ENCODE measurements at places on chromosomes 4 and X.

DNA sequence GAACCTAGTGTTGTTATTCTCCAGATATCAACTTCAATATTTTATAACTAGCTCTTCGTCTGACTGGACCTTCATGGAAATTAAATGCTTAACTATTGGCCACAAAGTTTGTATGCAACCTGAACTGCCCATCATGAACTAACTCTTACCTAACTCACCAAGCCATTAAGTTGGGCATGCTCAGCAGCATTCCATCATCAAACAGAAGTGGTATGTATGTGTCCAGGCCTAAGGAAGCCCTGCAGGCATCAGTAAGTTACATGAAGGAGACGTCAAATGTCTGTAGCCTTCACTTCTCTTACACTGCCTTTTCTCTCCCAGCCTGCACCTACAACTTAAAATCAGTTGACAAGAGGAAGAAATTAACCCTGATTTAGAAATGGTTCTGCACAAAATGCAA is 1639.2 kb upstream of the PABPC4L start:
- DNase-seq = no peak

- no peak for DNase-seq
Measured at GRCh38 chrX:44903830-44904530, 31.0 kb downstream of the KDM6A start.

GRCh38 chr4:139596034-139596683 is 40.1 kb upstream of the SETD7 start:
- DNase-seq = no peak

DNA sequence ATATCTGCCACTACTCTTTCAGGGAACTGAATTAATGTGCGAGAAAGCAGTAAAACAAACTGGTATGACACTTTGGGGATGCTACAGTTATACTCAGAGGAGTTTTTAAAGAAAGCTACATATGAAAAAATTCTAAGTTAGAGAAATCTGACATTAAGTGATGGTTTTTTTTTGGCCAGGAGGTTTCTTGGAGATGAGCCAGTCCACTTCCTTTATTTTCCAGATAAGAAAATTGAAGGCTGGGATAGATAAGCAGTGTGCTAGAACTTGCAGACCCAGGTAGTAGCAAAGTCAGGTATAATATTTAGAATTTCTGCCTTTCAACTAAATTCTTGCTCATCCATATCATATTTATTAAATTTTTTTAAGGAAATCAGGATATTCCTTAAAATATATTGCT is 106.8 kb downstream of the FAT4 start:
- DNase-seq = no peak

GRCh38 chr4:184583738-184584502 is 65.3 kb downstream of the CASP3 start:
- no peak for DNase-seq

- no peak for DNase-seq
Measured at GRCh38 chr4:1354136-1354982, 7.4 kb downstream of the UVSSA start.

DNA sequence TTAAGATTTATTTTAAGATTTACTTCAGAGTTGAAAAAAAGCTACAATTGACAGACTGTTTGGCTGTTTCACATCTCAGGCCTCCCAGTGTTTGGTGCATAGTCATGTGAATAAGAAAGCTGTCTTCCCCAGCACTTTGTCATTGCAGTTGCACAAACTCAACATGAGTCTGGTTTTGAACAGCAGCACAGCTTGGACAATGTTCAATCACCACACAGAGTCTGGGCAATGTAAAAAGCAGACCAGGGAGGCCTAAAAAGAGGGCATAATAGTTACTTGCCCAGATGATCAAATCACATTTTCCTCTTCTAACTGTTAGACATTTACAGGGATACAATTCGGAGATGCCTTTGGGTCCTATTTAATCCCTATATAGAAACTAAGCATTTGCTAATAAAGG is 1055.0 kb downstream of the RPA4 start:
- DNase-seq = no peak

GRCh38 chr4:31995943-31996901 is 1276.1 kb downstream of the PCDH7 start:
- no peak for DNase-seq

GRCh38 chr4:99885687-99886086 is 8.5 kb downstream of the LAMTOR3 start:
- DNase-seq = no peak

DNA sequence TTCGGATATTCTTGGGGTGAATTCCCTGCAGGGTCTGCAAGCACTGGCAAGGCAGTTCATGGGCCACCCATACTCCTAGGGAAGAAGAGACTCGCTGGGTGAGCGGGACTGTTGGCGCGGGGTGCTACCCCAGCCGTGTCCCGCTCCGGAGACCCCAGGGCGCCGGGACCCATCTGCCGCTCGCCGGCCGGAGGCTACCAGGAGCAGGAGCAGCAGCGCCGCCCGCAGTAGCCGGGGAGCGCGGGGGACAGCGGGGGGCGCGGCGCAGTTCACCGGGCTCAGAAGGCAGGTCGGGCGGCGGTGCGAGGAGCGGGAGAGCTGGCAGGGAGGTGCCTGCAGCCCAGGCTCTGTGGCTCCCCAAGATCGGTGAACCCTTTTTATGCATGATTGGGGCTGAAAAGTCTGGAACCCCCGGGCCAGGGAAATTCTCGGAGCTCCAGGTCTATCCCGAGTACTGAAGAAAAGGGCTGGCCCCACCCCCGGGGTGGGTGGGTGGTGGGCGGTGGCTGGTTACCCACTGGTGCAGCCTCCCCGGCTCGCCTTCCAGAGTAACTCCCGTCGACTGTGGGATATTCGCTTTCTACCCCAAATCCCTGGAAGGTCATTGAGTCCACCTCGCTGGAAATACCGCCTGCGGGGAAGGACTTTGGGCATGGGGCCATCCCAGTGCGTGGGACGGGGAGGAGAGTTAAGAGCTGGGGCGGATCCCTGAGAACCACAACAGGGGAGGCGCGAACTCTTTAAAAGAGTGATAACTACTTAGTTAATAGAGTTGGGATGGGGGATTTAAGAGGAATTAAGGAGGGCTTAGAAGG is 37.6 kb downstream of the PF4 start:
- no peak for DNase-seq

GRCh38 chr4:83552083-83552482 is 16.2 kb downstream of the GPAT3 start:
- no peak for DNase-seq

- DNase-seq = no peak
Measured at GRCh38 chr4:54165438-54165837, 63.7 kb upstream of the PDGFRA start.

DNA sequence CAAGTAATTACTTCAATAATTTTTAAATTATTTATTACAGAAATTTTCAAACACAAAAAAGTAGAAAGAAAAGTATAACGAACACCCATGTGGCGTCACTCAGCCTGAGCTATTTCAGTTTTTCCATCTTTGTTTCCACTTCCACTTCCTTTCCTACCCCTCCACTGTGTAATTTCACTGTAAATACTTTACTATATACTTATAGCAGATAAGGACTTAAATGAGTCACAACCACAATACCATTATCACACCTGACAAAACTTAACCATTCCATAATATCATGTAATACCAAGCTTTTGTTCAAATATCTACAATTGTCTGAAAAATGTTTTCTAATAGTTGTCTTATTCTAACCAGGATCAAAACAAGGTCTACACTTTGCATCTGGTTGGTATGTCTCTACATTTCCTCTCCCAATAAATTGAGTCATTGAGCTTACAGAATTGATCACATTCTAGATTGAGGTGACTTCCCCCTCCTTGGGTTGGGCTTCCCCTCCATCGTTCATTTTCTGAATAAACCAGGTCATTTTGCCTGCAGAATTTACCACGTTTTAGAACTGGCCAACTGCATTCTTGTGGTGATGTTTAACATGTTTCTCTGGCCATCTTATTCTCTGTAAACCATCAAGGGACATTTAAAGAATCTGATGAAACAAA is 48.7 kb downstream of the ATP10D start:
- DNase-seq = no peak

All from activated effector memory CD4-positive, alpha-beta T cell treated with Interleukin-2 at 50 U/mL for 16 hours (primary cell).